Type B pancreatic cell (in vitro differentiated cells): ENCODE measurements at places on chromosomes 1 and 21.

GRCh38 chr21:37748351-37748750 is 167.9 kb downstream of the KCNJ6 start:
- DNase-seq: no peak

DNA sequence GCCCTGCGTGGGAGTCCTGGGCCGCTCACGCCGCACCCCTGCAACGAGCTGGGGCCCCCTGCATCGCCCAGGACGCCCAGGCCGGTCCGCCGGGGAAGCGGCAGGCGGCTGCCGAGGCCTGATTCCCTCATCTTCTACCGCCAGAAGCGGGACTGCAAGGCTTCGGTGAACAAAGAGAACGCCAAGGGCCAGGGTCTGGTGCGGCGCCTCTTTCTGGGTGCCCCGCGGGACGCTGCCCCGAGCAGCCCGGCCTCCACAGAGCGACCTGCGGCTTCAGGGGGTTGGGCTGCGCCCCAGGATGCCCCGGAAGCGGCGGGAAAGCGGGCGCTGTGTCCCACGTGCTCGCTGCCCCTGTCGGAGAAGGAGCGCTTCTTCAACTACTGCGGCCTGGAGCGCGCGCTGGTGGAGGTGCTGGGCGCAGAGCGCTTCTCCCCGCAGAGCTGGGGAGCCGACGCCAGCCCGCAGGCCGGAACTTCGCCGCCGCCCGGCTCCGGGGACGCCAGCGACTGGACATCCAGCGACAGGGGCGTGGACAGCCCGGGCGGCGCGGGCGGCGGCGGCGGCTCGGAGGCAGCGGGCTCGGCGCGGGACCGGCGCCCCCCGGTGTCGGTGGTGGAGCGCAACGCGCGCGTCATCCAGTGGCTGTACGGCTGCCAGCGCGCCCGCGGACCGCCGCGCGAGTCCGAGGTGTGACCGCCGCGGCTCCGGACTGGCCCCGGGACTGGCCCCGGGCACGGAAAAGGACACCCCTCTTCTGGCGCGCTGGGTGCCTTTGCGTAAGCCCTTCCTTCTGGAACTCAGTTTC is 2.7 kb downstream of the FAM110D start:
- DNase-seq: peak; percentile 80

DNA sequence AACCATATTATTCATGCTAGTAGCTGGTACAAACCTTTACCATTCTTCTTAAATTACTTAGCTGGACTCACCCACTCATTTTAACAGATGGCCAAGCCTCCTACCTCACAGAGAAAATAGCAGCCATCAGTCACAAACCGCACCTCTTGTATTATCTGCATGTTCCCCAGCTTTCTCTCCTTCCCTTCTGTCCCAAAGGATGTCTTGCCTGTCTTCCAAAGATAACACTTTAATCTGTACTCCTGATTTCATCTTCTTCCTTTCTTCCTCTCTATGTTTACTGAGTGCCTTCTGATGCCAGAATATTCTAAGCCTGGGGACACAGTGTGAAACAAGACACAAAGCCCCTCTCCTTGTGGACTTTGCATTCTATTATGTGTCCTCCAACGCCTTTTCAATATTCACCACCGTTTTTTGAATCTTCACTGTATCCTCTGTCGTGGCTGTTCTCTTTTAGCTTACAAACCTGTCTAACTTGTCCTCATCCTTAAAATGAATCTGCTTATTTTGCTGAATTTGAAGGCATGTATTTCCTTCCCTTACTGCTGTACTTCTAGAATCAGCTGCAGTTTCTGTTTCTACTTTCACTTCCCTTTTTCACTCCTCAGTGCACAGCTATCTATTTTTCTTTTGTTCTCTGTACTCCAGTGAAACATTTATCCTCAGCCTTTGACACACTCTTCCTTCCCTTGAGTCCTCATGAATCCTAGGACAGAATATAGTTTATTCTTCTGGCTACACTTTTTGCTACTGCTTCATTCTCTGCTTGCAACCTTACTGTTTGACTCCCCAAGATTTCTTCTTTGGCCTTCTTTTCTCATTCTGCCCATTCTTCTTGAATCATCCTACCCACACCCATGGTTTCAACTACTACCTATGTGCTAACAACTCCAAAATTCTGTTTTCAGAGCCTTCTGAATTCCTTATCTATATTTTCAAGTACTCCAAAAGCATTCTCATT is 216.9 kb upstream of the SAMSN1 start:
- no peak for DNase-seq

DNA sequence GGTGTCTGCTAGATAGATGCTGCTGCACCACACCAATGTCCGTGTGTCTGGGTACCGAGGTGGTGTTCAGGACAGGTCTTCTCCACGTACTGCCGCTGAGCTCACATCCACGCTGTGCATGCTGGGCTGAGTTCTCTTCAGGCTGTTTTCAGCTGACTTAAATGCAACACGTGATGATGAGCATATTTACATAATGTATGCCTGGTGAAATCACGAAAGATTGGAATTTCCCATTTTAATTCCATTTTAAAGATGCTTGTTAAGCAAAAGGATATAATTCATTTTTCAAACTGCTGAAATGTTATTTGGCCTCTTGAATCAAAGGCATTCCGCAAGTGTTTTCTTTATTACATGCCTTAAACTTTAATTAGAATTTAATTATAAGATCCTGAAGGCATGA is 107.9 kb downstream of the FGGY start:
- no peak for DNase-seq

DNA sequence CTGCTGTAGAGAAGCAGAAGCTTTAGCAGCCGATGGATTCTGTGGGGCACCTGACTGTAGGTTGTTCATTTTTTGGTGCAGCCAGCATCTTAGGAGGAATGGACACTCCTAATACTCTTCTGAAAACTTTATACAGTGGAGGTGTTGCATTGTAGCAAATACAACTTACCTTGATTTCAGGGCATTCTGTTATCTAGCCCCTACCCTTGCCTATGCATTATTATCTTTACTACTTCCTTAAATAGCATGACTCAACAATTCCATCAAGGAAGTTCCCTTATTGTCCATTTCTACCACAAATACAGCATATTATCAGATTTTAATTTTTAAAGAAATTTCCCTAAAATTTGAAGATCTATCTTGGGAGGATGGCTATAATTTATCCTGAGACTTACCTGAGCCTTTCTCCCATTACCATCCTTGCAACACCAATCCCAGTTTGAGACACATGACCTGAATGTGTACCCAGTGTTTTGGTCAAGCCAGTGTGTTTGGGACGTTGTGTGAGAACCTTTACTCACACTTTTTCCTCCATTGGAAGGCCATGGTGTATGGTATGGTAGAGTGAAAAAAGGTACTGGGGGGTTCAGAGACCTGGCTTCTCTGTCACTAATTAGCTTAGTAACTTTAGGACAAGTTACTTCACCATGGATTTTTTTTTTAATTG is 9.2 kb downstream of the POU2F1 start:
- no peak for DNase-seq

- DNase-seq: peak; percentile 91
These were observed at the start of the genes LZIC and NMNAT1 for GRCh38 chr1:9942939-9943788. Gene LZIC, minus strand, starts transcription at chr1:9943391. Its CDS starts 6,772 bp downstream, at chr1:9936619. Gene NMNAT1, plus strand, starts transcription at chr1:9943475. Its CDS starts 28,599 bp downstream, at chr1:9972074.

GRCh38 chr1:61506236-61506635 is 218.7 kb downstream of the TM2D1 start:
- no peak for DNase-seq

DNA sequence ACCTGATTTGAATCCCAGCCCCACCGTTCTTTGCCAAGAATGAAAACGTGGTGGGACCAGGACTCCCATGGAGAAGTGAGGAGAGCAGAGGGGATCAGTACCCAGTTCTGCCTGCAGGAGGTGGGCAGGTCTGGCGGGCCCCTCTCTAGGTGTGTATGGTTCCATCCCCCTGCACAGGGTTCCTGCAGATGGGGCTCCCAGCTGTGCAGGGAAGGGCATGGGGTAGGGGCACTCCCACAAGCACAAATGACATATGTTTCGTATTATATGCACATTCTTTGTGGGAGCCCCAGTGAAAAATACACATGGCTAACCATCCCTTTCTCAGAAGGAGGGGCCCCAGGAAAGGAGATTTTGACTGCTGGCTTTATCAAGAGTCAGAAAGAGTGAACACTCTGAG is 144.6 kb downstream of the PLPP3 start:
- no peak for DNase-seq

DNA sequence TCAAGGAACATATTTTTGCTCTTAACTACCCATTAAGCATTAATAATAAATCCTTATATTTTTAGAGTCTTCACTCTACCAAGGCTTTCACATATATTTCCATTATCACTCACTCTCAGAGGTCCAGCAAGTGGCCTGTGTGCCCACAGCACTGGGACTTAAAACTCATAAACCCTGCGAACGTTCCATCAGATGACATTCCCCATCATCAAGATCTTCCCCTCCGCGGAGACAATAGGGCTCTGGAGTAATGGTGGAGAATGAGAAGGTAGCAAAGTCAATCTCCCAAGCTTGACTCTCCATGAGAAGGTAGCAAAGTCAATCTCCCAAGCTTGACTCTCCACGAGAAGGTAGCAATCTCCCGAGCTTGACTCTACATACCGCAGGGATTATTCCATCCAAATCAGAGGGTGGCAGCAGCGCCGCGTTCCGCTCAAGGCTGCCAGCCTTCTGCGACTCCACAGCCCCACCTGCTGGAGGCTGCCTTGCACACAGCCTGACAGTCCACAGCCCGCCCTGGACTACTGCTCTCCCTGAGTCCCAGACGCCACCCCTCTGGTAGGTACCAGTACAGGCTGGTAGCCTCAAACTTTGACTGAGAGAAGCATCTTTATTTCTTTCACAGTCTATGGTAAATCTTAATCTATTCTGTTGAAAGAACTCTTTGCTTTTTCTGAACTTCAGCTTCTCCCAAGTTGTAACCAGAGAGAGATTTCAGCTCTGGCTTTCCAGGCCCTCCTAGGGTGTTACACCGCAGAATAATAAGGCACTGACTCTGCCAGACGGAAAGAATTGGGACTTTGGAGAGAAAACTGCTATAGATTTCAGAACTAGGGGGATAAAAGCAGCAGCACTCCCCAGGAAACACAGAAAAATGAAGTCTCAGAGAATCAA is 26.4 kb upstream of the CTTNBP2NL start:
- DNase-seq: peak; percentile 90

DNA sequence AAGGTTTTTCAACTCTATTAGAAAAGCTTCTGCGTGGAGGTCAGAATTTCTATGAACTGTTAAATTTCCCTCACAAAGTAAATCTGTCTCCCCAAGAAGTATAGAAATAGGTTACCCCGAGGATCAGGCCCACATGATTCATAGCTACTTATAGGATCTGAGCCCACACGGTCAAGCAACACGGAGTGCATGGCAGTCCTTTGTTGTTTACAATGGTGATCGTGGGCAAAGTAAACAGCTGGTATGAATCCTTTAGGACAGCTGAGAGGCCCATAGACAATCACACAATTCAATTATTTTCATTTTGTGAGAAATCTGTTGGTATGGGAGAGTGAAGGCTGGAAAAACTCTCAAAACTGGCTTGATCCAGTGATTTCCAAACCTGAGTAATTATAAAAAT is 58.9 kb upstream of the RCOR3 start:
- no peak for DNase-seq

DNA sequence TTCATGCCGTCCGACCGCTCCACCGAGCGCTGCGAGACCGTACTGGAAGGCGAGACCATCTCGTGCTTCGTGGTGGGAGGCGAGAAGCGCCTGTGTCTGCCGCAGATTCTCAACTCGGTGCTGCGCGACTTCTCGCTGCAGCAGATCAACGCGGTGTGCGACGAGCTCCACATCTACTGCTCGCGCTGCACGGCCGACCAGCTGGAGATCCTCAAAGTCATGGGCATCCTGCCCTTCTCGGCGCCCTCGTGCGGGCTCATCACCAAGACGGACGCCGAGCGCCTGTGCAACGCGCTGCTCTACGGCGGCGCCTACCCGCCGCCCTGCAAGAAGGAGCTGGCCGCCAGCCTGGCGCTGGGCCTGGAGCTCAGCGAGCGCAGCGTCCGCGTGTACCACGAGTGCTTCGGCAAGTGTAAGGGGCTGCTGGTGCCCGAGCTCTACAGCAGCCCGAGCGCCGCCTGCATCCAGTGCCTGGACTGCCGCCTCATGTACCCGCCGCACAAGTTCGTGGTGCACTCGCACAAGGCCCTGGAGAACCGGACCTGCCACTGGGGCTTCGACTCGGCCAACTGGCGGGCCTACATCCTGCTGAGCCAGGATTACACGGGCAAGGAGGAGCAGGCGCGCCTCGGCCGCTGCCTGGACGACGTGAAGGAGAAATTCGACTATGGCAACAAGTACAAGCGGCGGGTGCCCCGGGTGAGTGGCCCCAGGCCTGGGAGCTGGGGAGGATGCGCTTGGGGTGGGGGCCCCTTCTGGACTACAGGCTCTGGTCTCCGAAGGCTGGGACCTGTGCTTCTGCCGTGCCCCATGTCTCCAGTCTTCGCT is 1.1 kb downstream of the SKI start:
- DNase-seq: peak; percentile 72

- DNase-seq: no peak
These were observed 18.8 kb upstream of the TENT5B start for GRCh38 chr1:27031235-27032118.

- no peak for DNase-seq
These were observed 8.0 kb downstream of the JMJD4 start for GRCh38 chr1:227726924-227727599.

DNA sequence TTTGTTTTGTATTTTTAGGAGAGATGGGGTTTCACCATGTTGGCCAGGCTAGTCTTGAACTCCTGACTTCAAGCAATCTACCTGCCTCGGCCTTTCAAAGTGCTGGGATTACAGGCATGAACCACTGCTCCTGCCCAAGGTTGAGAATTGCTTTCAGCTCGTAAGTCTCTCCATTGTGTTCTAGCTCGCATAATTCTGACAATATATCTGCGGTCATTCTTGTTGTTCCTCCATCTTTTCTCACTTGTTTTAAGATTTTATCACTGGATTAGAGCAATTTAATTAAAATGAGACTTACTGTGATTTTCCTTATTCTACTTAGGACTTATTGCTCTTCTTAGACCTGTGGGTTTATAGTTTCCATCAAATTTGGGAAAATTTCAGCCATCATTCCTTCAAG is 102.9 kb downstream of the AHCTF1 start:
- DNase-seq: no peak

GRCh38 chr1:18564676-18565075 is 66.0 kb upstream of the PAX7 start:
- no peak for DNase-seq

- DNase-seq: no peak
These were observed 155.8 kb upstream of the TMEM51 start for GRCh38 chr1:14997646-14998276.

GRCh38 chr1:68814067-68814466 is 317.2 kb upstream of the DEPDC1 start:
- DNase-seq: no peak

DNA sequence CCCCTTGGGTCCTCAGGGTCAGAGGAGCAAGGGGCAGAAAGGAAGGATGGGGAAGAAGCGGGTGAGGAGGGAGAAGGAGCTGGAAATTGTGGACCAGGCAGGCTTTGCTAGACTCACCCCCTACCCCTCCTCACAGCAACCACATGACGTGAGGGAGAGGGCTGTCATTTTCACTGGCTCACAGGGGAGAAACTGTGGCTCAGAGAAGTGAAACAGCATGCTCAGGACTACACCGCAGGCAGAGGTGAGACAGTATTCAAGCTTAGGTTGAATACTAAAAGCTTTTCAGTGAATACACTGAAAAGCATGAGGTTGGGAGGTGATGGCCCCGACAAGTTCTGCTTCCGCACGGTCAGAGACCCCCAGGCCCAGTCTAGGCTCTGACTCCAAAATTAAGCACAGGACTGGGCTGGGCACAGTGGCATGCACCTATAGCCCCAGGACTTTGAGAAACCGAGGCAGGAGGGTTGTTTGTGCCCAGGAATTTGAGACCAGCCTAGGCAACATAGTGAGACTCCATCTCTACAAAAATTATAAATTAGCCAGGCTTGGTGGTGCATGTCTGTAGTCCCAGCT is 1.2 kb upstream of the CLEC20A start:
- no peak for DNase-seq

GRCh38 chr1:213744780-213745179 is 243.0 kb upstream of the PROX1 start:
- DNase-seq: no peak

- no peak for DNase-seq
These were observed 398.4 kb downstream of the ZP4 start for GRCh38 chr1:237492359-237492758.
